Activated T-cell treated with anti-CD3 and anti-CD28 coated beads, Interleukin-2, amount 50 U/mL, for 1 hour (primary cell): ENCODE measurements at places on chromosomes 12 and 14.

DNA sequence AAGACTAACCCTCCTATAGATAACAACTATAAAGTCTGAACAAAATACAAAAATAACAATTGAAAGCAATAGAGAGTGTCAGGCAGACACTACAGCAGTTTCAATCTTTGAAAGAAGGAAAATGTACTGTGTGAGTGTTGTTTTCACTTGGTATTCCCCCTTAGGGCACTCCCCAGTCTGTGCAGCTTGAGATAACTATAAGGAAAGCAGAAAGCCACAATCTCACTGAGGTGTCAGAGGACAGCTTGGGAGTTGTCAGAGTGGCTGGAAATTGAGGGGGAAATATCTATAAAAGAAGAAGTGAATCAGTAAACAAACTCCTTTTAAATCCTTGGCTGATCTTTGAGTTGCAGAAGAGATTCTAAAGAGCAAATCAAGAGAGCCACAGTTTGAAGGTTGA, 364.8 kb downstream of the NELL2 start:
- no peak for DNase-seq

DNA sequence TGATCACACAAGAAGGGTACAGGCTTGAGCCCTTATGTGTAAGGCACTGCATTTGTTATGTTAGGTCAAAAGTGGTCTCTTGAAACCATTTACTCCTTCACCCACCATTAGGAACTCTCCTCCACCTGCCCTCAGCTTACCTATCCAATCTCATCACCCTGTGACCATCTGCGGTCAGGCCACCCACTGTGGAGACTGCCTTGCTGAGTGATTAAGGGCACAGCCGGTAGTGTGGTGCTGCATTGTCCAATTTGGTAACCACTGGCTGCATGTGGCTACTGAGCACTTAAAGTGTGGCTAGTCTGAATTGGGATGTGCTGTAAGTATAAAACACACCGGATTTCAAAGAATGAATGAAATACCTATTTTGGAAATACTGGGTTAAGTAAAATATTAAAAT, 177.1 kb upstream of the PARP11 start:
- DNase-seq = no peak

DNA sequence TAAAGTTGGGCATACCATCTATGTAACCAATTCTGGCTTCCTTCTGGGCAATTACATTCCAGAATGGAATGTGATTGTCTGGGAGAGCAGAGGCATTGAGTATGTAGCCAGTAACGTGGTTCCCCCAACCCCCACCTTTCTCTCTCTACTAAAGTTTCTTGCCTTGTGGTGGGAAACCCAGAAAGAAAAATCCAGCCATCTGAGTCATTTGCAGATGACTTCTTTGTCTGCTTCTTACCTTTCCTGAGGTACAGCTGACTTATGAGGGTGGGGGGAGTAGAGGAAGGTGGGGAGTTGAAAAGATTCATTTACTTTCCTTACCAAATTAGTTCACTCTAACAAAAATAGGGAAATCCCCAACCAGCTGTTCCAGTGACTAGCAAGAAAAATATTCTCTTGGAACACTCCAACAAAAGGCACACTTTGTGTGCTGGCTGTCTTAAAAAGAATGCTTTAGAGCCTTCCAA, 112.1 kb upstream of the FRMD6 start:
- no peak for DNase-seq

GRCh38 chr14:68547305-68548193, 245.3 kb downstream of the ZFP36L1 start:
- no peak for DNase-seq

GRCh38 chr12:42507081-42507480, 82.5 kb downstream of the PRICKLE1 start:
- no peak for DNase-seq

DNA sequence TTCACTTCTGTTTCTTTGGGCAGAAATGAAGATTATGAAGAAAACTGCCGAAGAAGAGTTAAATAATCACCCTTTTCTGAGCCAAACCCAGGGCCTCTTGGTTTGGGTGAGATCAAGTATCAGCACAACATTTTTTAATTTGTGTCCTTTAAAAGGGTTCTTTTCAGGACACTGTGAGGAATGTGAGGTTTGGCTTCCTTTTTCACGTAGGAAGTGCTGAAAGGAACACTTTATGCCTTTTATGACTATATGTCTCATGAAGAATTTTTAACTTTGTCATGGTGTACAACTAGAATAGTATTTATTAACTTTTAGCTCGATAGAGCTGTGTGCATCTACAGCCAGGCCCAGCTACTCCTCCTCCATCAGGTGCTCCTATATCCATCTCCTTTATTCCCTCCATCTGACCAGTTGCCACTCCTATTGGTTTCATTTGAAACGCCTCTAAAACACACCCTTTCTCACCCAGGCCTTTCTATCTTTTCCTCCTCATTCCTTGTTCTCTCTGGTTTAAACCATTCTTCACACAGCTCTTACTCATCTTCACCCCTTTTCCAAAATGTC, 103.6 kb upstream of the LRIG3 start:
- DNase-seq = no peak

GRCh38 chr14:68593806-68594536, 198.9 kb downstream of the ZFP36L1 start:
- no peak for DNase-seq

DNA sequence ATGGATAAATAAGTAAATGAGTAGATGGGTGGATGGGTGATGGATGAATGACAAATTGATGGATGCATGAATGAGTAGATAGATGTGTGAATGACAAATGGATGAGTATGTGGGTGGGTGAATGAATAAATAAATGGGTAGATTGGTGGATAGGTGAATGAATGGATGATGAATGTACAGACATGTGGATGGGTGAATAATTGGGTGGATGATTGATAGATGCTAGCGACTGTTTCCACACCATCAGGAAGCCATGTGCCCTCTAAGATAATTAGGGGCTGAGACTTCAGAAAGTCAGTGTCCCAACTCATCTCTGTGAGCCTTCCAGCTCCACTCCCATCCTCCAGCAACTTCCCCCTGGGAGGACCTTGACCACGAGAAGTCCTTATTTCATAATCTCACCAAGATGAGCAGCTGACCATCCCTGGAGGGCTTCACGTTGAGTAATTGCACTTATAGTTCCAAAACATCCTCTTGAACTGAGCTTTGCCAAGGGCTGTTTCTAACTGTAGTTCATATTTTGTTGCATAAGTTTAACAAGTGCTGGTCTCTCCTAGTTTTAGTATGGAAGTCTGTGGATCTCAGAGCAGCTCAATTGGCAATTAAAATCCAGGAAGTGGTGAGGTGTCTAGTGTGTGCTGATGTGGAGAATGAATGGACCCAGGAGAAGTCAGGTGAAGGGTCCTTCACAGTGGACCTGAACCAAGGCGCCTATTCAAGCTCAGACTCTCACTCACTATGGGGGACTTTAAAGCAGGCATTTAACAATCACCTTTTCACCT, 295.7 kb downstream of the ADGRD1 start:
- DNase-seq = no peak

- DNase-seq = no peak
These were observed 337 bp downstream of the ZC2HC1C start for GRCh38 chr14:75069811-75070145.

GRCh38 chr12:120590741-120591407, 9.7 kb upstream of the POP5 start:
- no peak for DNase-seq

DNA sequence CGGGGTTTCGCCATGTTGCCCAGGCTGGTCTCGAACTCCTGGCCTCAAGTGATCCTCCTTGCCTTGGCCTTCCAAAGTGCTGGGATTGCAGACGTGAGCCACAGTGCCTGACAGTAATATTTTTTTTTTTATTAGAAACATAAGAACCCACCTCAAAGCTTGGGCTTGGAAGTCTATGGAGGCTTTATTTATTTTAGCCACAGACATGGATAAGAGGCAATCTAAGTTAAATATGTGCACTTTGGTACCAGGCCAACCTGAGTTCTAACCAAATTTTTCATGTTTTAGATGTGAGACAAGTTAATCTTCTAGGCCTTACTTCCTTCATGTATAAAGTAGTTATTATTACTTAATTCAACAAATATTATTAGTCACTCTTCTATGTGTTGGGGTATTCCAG, 96.9 kb downstream of the RAD51B start:
- no peak for DNase-seq

DNA sequence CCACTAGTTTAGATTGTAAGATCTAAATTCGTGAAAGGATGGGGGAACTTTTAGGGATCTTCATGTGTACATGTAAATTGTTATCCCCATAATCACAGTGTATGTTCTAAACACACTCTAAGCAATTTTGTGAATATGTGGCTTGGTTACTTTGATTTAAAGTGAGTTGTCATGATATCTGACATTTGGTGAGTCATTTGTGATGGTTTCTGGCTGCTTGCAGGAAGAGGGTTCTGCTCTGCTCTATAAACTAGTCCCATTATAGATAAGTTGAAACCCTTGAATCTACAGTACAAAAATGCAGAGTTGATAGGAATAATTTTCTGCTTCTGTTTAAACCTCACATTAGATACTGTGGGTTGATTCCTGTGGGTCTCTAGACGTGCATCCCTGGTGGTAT, 14.8 kb downstream of the GUCY2C start:
- no peak for DNase-seq

DNA sequence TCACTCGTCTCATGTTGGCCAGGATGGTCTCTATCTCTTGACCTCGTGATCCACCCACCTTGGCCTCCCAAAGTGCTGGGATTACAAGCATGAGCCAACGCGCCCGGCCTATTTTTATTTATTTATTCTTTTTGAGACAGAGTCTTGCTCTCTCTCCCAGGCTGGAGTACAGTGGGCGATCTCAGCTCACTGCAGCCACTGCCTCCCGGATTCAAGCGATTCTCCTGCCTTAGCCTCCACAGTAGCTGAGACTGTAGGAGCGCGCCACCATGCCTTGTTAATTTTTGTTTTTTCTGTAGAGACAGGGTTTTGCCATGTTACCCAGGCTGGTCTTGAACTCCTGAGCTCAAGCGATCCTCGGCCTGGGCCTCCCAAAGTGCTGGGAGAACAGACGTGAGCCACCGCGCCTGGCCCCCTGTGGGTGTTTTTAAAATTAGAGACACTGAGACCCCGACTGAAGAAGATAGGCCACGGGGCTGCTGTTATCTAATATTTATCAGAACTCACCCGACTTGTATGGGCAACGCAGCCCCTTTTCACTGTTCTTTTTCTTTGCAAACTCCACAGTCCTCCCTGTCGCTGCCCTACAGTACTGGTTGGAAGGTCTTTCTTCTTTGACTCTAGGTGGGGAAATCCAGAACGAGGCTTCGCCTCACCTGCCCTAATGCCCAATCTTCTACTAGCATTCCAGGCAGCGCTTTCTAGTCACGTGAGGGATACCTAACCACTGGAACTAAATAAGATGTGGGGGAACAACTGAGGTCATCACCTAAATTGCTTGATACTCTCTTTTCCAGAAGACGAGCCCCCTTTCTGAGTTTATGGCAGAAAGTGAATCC, 1.4 kb upstream of the GABARAPL1 start:
- no peak for DNase-seq

- DNase-seq = no peak
These were observed 79.2 kb upstream of the PTHLH start for GRCh38 chr12:28051516-28052354.

DNA sequence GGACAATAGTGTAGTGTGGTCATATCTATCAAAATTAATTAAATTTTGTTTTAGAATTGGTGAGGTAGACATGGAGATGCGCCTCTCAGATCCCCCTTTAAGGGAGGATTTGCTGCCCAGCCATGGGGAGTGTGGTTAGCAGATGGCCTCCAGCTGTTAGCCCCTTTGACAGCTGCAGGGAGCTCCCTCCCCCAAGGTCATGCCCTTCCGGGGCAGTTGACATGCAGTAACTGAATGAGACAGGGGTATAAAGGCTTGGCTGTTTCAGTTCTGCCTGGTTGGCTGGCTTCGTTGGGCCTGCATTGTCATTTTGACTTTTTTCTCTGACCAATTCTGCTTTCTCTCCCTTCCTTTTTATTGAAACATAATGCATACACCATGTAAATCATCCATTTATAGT, 291.5 kb upstream of the SRRM4 start:
- no peak for DNase-seq

DNA sequence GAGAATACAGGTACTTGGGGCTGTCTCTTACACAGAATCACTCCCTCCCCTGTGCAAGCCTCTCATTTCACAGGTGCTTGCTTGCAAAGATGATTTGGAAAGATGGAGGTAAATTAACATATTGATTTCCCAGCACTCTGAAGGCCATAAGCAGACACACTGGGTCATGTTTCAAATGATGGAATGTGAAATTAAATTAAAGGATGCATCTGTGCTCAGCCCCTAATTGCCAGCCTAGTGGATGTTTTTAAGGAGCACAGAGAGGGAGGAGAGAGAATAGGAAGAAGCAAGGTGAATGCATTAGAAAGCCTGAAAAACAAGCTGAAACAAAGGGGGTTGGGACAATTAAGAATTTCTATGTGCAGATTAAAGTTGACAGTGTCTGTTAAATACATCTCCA, 96.1 kb upstream of the GRIP1 start:
- DNase-seq = no peak

- DNase-seq = no peak
These were observed 6.4 kb upstream of the CISTR start for GRCh38 chr12:53758081-53758729.

DNA sequence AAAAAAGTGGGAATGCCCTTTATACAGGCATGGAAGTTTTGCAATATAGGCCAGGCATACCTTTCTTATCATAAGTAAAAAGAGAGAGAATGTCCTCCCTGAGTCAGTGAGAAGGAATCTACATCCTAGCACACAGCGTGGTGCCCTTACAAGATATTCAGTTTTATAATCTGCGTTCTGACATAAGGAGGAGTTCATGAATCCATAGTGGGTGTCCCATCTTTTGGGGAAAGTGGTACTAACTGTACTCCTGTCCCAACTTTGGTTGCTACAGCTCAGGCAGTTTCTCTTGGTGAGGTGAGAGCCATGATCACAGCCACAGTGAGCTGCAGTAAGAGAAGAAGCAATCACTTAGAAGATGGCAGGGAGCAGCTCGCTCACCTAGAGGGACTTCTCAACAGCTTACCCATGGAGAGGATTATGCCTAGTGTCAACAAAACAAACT, 332.9 kb downstream of the BCAT1 start:
- DNase-seq = no peak

DNA sequence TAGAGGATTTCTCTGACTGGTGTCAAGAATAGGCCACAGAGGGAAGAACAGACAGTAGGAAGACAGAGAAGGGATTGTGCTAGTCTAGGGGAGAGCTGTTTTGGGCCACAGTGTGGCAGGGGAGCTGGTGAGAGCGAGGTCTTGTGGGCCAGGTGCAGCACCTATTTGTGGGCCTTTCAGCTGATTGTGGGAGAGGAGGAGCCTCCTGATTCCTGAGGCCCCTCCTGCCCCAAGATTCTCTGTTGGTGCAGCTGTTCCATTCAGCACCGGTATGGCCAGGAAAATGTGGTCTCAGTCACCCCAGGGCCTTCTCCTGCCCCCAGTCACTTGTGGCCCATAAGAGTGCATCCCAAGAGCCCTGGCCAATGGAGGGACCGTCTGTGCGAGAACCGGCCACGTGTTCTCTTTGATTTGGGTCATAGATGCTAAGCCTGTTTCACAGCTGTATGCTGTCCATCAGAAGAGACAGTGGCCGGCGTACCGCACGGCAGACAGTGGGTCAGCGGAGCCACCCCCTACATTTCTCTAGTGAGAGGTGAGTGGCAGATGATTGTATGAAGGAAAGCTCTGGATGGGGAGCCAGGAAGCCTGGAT, 27.7 kb downstream of the TPCN1 start:
- no peak for DNase-seq

GRCh38 chr12:64781280-64782190, 22.3 kb upstream of the GNS start:
- DNase-seq = no peak

GRCh38 chr12:2765052-2765451, 29.7 kb upstream of the FKBP4 start:
- DNase-seq = no peak
